ENCODE measurements at places on chromosomes 6 and 20.
A peak's percentile ranks its signal among the peaks of the same experiment; 100 is the strongest.

GRCh38 chr20:62482146-62482809 is 6.5 kb upstream of the GATA5 start:
- DNase-seq, result no peak

DNA sequence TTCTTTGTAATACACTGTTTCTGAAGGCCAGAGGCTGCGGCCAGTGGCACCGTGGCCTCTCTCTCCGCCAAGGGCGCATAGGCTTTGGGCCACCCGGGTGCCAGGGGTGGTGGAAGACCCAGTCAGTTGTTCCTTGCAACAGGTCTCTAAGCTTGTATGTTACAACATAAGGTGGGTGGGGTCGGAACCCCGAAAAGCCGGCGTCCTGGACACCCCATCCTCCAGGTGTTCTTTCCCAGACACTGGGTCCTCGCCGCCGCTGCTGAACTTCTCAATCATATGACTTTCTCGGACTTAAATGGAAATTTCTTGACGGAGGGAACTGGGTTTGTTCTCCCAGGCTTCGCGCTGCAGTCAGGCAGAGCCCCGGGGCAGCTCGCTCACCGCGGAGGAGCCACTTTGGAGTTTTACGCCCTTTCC is 983 bp upstream of the KCNQ5 start:
- no peak for DNase-seq

DNA sequence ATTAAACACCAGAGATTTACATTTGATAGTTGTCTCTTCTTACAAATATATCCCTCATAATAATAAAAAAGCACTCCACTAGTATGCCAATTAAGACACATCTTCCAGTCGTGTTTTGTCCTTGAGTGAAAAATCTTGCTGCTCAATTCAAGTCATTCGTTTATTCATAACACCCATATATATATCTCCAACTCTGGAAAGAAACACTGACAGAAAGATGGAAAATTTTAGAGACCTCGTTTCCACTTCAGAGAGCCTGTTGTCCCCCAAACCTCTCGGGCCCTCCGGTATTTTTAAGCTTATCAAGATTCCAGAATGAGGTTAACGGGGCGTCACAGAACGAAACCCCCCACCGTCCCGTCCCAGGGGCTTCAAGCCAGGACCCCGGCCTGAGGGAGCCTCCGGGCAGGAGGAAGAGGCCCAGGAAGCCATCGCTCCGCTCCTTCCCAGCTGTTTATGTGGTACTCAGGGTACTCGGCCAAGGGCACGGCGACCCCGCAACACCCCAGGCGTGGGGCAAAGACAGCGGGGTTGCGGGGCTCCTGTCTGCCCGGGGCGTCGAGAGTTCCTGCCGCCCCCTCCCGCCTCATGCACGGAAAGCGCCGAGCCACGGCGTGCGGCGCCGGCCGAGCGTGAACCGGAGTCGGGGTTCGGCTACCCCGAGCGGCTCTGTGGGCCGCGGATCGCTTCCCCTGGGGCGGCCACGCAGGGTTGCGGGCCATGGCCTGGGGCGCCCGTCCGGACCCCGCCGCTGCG is 623 bp upstream of the SNX9 start:
- DNase-seq, result no peak

GRCh38 chr20:11035211-11035610 is 361.4 kb upstream of the JAG1 start:
- DNase-seq, result no peak

- peak; percentile 42 for DNase-seq
Measured at GRCh38 chr6:43771858-43772680, 2.1 kb downstream of the VEGFA start.

GRCh38 chr6:168238159-168238909 is 81.2 kb downstream of the DACT2 start:
- no peak for DNase-seq

DNA sequence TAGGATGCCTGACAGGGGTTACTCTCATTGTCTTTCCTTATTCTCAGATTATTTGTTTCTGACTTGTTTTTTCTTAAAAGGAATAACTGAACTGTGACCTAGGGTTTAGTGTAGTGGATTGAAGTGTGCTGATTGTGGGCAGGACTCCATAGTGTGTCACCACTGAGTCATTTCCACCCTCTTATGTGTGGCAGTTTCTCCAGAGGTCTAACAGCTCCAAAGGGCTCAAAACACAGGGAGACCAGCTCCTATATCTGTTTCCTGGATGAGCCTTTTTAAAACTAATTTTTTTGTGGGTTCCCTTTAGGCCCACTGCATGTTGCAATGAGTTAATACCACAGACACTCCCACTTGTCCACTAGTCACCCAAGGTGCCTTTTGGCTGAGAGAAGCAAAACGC is 951.1 kb upstream of the ADGRB3 start:
- DNase-seq, result no peak

GRCh38 chr20:23507346-23507745 is 16.4 kb downstream of the CST8 start:
- no peak for DNase-seq

DNA sequence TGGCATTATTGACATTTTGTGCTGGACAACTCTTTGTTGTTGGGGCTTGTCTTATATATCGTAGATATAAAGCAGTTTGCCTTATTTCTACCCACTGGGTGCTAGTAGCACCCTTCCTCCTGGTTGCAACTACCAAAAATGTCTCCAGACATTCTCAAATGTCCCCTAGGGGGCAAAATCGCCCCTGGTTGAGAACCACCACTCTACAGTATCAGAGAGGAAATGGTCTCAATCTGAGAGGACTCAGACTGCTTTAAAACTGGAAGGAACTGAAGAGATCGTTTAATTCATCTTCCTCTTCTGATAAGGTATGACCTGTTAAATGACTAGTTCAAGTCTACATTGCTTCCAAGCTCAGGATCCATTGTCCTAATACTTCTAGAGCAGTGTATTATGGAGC is 14.9 kb downstream of the SH3BGRL2 start:
- no peak for DNase-seq

DNA sequence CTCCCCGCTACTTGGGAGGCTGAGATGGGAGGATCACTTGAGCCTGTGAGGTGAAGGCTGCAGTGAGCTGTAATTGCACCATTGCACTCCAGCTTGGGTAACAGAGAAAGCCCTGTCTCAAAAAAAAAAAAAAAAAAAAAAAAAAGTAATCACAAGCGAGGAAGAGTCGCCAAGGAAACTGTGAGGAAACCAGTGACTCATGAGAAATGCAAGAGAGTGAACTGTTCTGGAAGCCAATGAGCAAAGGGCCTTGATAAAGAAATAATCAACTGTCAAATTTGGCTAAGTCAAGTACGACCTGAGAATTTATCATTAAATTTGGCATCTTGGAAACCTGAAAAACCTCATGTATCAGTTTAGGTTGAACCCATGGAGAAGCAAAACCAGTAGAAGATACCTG is 16.1 kb upstream of the LAMP5 start:
- DNase-seq, result no peak

GRCh38 chr6:82786248-82786647 is 279.4 kb downstream of the UBE3D start:
- no peak for DNase-seq

GRCh38 chr20:3390759-3391425 is 16.6 kb downstream of the DNAAF9 start:
- no peak for DNase-seq

DNA sequence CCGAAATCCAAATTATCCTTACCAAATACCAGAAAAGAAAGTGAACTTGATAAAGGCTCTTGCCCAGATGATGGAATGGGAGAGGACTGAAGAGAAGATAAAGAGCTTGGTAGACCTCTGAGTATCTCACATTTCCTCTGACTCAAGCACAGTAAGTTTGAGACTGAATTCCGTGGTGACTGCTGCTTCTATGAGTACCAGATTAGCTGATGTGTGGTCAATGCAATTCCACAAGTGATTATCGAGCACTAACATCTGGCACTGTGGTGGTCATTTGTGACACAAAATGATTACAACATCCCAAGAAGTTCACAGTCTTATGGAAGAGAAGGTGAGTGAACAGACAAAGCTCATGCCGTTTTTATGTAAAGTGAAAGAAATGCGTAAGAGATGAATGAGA is 2.6 kb upstream of the RPS6KA2 start:
- DNase-seq, result no peak

- no peak for DNase-seq
Measured at GRCh38 chr6:140174524-140174923, 800.1 kb upstream of the CITED2 start.

DNA sequence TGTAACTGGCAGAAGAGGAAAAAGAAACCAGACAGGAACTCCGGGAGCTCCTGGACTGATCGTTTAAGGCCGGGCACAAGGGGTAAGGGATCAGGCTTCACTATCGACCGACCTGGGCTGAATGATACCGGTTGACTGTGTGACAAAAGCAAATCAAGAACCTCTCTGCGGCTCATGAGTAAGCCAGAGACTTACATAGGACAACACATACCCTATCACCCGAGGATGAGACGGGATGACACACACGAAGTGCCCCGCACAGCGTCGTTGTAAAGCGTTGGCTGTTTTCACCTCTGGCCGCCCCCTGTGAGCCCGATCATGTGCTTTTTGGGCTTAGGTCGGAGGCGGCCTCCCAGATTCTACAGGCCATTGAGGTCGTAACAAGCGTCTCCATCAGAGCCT is 695 bp upstream of the TGIF2 start:
- peak; percentile 46 for DNase-seq

DNA sequence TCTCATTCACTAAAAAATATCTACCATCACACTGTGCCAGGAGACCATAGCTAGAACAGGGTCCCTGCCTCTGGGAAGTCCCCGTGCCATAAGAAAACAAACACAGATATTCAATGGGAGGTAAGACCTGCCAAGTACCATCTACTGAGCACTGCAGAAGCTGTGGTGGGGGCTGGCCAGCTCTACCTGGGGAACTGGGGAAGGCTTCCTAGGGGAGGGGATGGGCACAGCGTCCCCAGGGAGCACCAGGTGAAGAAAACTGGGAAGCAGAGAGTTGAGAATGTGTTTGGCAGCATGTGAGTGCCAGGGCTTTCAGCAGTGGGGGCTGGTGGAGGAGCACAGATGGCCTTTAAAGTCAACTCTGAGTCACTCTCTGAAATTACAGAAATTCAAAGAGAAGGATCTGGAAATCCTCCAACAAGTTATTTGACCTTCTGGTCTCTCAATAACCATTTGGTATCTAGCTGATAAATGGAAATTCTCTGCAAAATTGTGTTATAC is 85.2 kb downstream of the SHLD1 start:
- no peak for DNase-seq

- DNase-seq, result no peak
Measured at GRCh38 chr6:4374216-4374615, 238.8 kb upstream of the ECI2 start.

DNA sequence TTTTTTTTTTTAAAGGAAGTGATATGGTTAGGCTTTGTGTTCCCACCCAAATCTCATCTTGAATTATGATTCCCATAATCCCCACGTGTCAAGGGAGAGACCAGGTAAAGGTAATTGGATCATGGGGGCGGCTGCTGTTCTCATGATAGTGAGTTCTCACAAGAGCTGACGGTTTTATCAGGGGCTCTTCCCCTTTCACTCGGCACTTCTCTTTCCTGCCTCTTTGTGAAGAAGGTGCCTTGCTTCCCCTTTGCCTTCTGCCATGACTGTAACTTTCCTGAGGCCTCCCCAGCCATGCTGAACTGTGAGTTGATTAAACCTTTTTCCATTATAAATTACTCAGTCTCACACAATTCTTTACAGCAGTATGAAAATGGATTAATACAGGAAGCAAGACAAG is 64.3 kb downstream of the ZFP64 start:
- no peak for DNase-seq

DNA sequence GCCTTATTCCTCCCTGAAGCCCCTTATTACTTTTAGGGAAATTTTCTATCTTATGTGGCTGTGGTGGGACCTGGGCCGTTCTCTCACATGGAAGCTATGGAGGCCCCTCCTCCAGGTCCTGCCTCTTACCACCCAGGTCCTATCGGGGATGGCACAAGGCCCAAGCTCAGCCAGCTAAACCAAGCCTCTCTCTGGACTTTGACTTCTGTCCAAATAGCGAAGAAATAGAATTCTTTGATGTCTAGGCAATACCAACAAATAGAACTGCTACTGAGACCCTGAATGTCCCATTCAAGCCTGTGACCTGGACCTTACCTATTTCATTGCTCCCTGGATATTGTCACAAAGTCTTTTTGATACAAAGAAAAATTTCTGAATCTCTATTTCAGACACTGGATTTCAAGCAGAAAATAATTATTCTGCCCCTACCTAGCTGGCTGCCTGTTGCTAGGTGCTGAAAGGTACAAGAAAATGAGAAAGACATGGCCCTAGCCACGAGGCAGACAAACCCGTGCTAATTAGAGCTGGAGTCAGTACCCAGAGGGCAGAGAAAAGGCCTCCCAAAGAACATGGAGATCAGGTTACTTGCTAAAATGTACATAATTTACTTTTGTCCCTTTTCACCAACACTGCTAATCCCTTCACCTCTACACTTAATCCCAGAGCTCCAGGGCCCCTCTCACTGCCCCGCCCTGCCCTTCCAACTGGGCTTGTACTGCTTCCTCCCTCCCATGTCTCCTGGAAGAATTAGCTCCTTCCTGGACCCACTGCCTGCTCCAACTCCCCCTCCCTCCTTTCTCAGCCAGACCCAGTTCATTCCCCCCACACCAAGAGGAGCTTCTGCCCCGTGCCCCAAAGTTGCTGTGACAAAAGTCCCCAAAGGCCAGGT is 15.5 kb upstream of the NNAT start:
- DNase-seq, result no peak

DNA sequence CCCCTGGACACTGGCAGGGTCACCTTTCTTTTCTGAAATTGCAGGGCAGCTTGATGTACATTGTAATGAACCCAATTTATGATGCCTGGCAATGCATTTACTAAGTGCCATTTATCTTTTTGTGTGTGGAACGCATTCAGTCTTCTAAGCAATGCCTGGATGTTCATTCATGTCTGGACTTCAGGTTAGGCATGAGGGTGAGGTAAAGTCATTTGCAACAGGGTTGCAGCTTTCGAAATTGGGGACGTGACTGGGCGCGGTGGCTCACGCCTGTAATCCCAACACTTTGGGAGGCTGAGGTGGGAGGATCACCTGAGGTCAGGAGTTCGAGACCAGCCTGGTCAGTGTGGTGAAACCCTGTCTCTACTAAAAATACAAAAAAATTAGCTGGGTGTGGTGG is 134.6 kb downstream of the SOX4 start:
- DNase-seq, result no peak

DNA sequence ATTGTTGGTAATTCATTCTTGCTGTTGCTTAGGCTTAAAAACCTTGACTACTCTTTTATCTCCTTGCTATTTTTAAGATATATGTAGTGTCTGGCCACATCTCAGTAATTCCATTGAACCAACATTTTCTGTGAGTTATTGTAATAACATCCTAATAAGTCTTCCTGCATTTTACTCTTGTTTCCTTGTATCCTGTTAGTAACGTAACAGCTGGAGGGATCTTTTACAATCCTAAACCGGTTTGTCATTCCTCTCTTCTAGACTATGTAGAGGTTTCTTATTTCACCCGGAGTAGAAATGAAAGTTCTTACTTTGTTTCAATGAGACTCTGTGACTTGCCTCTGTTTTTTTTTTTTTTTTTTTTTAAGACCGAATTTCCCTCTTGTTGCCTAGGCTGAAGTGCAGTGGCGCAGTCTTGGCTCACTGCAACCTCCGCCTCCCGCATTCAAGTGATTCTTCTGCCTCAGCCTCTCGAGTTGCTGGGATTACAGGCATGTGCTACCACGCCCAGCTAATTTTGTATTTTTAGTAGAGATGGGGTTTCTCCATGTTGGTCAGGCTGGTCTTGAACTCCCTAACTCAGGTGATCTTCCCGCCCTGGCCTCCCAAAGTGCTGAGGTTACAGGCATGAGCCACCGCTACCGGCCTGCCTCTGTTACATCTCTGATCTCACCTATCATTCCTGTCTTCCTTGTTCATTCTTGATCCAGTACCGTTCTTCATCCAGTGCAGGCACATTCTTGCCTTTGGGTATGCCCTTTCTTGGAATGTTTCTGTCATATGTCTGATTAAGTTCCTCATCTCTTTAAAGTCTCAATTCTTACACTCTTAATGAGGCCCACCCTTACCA is 44.7 kb downstream of the NCOA3 start:
- DNase-seq, result no peak
